ENCODE measurements at places on chromosomes 4 and X.

GRCh38 chr4:15920723-15921591, 17.6 kb downstream of the FGFBP1 start:
- DNase-seq, result peak; percentile 87

DNA sequence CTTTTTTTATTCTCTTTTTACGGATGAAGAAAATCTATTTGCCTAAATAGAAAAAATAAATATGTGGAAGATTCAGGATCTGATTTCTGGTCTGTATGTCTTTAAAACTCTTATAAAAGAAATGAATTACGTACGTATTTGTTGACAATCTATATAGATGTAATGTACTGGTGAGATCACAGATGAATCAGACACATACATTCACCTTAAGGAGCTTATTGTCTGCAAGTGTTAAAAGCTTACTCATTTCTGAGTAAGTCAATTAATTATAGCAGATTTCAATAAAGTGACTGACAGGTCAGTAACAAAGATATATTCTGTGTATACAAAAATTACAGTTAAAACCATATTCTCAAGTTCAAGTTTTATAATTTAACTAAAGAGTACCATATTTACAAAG, 66.6 kb upstream of the NAF1 start:
- DNase-seq, result no peak

DNA sequence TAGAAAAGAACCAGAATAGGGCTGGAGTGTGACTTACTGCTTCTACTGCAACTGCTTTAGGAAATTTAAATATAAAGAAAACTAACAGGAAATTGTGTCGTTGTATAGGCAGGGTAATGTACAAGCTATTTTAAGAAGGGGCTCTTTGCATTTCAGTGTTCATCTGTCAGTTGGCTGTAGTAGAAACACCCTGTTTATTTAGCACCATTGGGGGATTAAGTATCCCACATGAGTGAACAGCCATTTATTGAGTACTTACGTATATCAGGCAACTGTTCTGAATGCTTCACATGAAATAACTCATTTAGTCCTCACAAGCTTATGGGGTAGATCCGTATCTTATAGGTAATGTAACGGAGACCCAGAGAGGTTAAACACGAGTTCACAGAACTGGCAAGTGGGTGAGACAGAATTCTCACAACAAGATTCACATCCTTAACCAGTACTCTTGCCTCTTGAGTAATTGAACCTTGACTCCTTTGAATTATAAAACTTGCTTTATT, 23.9 kb downstream of the STIM2 start:
- DNase-seq, result no peak

DNA sequence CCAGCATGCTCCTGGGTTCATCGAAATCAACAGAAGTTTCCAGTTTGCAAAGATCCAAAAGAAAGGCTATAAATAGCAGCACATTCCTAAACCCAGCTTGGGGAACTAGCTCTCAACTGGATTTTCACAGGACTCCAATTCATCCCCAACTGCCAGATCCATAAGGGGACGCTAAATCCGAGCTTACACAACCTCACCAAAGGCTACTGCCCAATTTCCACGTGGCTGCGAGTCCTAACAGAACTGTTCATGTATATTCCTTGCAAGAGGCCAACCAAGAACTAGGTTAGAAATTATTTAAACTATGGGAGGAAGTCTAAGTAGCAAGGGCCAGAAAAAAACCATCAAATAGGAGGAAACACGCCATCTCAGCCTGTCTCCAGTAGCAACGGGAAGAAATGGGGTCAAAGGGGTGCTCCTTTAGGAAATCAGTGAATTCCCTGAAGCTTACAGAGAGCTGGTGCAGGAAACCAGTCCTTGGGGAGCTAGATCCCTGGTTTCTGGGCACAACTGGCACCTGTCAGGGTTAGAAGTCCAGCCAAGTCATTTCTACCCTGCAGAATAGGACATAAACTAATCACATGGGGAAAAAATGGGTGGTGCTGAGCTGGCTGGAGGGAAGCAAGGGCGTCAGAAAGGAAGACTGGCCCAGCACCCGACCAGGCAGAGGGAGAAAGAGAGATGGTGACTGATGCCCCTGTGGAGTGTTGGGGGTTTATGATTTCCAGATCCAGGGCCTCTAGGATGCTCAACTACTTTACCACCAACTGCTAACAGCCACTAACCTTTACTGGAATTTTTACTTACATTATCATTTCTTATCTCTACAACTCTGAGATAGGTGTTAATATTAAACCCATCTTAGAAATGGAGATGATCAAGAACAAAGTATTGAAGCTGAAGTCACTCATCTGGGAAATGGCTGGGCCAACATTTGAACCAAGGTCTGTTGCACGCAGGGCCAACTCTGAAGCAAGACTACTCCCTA, 20.5 kb downstream of the RELL1 start:
- DNase-seq, result peak; percentile 22

GRCh38 chrX:1506916-1507315, 30.1 kb downstream of the P2RY8 start:
- no peak for DNase-seq

- DNase-seq, result no peak
Measured at GRCh38 chrX:30301208-30301607, 8.0 kb downstream of the NR0B1 start.

- no peak for DNase-seq
Measured at GRCh38 chr4:115076691-115077090, 36.7 kb downstream of the NDST4 start.

DNA sequence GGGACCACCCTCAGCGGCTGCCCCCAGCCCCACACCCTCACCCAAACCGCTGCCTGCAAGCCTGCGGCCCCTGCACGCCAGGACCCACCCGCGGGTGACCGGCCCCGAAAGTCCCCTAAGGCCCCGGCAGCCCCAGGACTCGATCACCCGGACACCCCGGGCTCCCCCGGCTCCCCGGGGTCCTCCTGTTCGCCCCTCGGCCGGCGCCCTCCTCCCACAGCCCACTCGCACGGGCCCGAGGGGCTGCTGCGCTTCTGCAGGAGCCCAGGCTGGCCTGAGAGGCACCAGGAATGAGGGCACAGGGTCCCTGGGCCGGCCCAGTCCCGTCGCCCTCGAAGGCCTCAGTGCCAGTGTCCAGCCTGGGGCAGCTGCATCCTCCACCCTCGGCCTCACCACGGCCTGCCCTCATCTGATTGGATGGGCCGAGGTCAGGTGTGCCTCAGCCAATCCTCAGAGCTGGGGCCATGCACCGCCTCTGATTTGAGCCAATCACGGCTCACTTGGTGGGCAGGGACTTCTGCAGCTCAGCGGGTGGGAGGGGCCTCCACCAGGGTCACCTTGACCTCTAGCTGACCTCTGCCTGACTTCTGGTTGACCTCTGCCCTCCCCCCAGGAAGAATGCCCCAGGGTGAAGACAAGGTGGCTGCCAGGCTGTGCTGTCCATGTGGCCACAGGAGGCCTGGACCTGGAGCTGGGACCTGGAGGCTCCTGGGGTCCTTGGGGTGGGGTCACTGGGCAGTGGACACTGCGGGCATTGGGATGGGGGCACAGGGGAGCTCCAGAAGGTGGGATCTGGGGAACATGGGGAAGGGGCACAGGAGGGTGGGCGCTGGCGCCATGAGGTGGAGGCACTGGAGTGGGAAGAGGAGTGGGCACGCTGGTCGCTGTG, 97.6 kb upstream of the NKX1-1 start:
- no peak for DNase-seq

DNA sequence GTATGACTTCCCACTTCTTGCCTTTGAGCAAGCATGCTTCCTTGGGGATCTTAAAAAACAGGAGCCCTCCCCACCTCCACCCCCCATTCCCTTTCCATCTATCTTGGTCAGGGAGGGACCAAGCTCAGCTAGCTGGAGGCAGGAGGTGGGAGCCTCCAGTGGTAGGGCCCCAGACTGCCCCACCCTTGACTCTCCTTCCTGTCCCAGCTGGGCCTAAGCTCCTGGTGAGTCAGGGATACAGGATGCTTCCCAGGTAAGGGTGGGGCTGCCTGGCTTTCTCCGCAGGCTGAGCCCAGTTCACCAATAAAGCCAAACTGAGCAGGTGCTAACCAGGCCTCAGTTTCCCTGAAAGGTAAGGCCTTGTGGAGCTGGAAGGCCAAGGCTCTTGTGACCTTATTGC, 15.2 kb downstream of the EFNB1 start:
- DNase-seq, result no peak

DNA sequence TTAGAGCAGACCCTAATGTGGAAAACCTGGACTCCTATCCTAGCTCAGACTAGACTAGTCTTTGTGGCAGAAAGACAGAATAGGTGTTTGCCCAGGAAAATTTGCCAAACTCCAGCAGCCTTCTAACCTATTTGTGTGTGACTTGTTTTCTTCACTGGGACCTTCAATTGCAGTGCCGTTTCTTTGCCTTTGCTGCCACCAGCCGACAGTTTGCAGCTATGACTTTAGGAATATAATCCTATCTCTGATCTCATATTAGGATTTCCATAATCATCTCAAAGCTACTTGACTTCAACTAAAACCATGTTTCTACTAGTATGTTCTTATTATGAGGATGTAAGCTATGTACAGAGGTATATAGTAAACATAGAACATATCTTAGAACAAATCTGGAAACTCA, 60.2 kb upstream of the PGAM4 start:
- DNase-seq, result peak; percentile 9

DNA sequence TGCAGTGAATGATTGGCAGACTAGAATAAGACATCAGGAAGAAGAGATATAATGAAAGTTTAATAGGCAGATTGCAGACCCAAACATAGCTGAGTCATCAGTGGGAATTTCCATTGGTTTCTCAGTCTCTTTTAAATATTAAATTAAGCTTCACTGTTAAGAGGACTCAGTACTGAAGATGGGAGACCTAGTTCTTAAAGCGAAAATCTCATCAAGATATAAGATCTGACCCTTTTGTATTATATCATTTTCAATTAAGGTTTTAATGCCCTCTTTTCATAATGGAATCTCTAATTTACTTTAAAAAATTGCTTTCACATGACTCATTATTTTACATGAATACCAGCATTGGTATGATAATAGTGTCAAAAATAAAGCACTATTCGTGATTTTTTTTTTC, 168.9 kb upstream of the ATOH1 start:
- peak; percentile 48 for DNase-seq

GRCh38 chr4:75235359-75235951, 278.7 kb downstream of the RCHY1 start:
- no peak for DNase-seq

DNA sequence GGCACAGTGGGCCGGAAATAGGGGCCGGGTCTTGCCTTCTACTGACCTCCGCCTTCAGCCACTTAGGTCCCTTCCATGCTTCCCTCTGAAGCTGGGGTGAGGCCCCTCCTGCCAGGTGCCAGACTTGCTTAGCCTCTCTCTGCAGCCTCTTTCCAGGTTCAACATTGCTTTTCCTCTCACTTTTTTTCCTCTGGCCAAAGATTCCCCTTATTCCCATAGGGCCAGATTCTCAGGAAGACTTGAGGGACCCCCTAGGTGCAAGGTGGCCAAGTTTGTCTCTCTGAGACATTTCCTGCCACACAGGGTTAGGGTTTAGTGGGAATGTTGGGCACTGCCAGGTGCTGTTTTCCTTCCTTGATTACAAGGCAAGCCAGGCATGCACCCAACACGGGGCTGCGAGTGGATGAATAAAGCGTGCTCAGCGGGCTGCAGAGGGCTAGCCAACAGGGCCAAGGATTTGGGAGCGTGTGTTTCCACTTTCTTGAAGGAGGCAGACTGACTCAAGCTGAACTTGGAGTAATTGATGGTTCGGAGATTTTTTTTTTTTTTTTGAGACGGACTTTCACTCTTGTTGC, 7.6 kb upstream of the GJB1 start:
- no peak for DNase-seq

DNA sequence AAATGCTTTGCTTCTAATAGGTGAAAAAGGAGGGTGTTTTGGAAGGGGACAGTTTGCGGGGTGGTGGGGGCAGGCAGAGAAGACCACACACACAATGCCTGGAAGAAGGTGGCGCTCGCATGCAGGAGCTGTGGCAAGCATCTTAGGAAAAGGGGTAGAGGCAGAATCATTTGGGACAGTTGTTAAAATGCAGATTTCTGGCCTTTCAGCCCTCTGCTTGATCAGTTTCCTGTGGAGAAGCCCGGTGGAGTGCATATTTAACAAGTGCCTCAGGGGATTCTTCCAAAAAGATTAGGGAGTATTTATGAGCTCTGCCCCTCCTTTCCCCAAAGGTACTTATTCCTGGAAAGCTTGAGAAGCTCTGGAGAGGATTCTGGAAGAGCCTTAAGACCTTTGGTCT, 4.8 kb downstream of the NOCT start:
- no peak for DNase-seq

GRCh38 chr4:74133786-74134499, 24.0 kb upstream of the MTHFD2L start:
- DNase-seq, result peak; percentile 83

DNA sequence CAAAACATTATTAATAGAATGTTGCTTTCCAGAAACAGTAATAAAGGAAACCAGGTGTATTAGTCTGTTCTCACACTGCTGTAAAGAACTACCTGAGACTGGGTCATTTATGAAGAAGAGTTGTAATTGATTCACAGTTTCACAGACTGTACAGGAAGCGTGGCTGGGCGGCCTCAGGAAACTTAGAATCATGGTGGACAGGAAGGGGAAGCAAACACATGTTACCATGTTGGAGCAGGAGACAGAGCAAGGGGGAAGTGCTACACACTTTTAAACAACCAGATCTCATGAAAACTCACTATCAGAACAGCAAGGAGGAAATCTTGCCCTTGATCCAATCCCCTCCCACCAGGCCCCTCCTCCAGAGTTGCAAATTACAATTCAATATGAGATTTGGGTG, 815.8 kb downstream of the TRIML1 start:
- no peak for DNase-seq

GRCh38 chrX:132165651-132166050, 37.8 kb upstream of the FRMD7 start:
- DNase-seq, result no peak

- DNase-seq, result no peak
Measured at GRCh38 chr4:113272523-113272922, 223.1 kb downstream of the ANK2 start.
